Astrocyte of the spinal cord (primary cell): ENCODE measurements at places on chromosomes 11 and 22.
A peak's percentile ranks its signal among the peaks of the same experiment; 100 is the strongest.

GRCh38 chr11:94722735-94723134, 45.4 kb upstream of the AMOTL1 start:
- DNase-seq: no peak

GRCh38 chr22:32269316-32269715, 14.2 kb upstream of the SLC5A4 start:
- no peak for DNase-seq

- DNase-seq: peak; percentile 100
Observed at GRCh38 chr11:66970807-66971442, 4.2 kb upstream of the C11orf86 start.

DNA sequence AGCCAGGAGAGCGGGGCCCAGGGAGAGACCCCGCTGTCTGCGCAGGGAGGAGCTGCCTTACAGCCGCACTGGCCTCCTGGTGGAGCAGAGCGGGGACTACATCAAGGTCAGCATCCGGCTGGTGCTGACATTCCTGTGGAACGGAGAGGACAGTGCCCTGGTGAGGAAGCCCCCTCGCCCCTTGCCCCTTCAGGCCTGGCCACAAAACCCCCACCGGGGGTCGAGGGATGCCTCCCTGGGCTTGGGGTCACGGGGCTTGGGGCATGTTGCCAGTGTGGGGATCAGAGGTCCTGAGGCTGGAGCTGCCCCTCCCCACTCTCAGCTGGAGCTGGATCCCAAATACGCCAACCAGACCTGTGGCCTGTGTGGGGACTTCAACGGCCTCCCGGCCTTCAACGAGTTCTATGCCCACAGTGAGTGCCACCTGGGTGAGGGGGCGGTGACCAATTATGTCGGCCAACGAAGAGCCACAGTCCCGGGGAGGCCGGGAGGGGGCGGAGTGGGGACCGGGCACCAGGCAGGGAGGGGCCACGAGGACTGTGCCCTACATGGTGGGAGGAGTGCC, 4.2 kb downstream of the MUC5B start:
- no peak for DNase-seq

DNA sequence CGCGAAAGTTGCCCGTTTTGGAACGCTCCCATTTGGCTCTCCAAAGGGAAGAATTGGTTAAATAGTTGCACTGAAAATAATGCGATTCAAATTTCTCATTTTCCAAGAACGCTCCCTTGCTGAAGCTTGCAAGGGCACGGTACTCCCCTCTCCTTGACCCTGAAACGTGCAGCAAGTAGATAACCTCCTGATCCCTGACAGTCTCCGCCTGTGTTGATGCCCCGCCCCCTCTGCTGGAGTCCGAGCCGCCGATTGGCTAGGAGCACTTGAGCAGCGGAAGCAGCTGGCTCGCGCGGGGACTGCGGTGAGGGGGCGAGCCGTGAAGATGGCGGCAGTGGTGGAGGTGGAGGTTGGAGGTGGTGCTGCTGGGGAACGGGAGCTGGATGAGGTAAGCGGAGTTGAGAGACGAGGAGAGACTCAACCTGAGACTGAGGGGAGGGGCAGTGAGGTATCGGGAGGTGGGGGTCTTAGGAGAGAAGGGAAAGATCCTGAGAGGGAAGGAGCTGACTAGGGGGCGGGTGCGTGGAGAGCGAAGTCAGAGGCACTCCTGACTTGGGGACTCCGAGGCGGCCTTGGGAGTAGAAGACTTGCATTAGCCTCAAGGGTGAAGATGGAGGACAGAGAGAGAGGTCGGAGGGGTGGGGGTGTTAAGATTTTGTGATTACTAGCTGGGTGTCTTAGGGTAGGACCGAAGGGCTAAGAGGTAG, at the start of gene RNF121:
Gene RNF121, plus strand, starts transcription at position 310 of the 707 bp plus-strand sequence. Its CDS starts 16 bp downstream, at position 326.
- peak; percentile 97 for DNase-seq

DNA sequence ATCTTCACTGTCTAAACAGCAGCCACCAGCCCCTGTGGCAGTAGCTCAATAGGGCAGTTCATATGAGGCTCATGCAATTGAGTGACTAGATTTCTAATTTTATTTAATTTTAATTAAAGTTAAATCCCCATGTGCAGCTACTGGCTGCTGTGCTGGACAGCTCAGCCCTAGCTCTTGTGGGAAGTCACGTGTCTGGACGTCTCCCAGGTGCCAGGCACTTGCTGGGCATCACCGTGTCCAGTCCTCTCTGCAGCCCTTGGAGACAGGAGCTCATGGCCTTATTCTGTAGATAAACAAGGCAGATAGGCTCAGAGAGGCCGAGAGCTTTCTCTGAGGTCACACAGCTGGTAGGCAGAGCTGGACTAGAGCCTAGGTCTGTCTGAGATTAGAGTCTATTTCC, 95.0 kb downstream of the ARHGAP8 start:
- DNase-seq: no peak

- DNase-seq: peak; percentile 10
Observed at GRCh38 chr11:110529043-110529442, 99.3 kb downstream of the FDX1 start.

- DNase-seq: no peak
Observed at GRCh38 chr22:43274595-43275240, 68.5 kb downstream of the SCUBE1 start.

GRCh38 chr11:44971185-44971584, 20.5 kb upstream of the TP53I11 start:
- no peak for DNase-seq

DNA sequence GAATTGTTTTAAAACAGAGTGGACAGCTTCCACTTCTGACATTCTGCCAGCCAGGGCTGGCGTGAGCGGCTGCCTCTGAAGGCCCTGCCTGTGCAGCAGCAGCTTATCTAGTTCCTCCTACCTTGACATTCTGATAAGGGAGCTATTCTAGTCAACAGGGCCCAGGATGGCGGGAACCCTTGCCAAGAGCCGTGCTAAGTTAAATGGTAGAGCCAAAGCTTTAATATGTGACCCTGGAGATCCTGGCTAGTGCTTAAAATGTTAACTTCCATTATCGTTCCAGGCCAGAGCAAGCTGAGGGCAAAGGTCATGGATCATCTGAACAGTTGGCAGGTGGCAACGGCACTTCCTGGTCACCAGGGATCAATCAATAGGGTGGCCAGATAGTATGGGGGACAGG, 3.5 kb downstream of the KCNJ5 start:
- DNase-seq: no peak

GRCh38 chr11:64007629-64008282, 21.5 kb downstream of the OTUB1 start:
- no peak for DNase-seq

DNA sequence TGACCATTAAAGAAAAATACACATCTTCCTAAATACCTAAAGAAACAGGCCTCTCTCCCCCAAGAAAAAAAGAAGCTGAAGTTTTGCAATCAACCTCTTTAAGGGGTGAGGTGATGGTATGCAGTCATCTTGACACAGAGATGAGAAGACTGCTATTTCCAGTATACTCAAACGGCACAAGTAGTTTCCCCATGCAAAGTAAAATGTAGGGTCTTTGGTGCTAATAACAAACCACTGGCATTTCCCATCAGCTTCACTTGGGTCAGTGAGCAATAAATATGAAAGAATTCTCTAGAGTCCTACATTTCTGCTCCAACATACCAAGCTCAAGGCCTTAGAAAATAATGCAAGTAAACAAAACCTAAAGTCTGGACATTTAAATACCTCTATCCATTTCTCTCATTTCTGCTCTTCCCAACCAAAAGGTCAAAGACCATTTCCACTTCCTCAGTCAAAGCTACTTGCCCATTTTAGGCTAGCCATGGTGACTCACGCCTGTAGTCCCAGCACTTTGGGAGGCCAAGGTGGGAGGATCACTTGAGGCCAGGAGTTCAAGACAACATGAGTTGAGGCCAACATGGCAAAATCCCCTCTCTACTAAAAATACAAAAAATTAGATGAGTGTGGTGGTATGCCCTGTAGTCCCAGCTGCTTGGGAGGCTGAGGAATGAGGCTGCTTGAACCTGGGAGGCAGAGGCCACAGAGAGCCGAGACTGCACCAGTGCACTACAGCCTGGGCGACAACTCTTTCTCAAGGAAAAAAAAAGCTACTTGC, 39.5 kb upstream of the CHRNA10 start:
- DNase-seq: peak; percentile 27

- no peak for DNase-seq
Observed at GRCh38 chr22:21779444-21779843, 43.9 kb upstream of the YPEL1 start.

GRCh38 chr11:134069426-134070341, 812 bp downstream of the JAM3 start:
- DNase-seq: peak; percentile 22

GRCh38 chr11:383431-383830, 10.6 kb upstream of the PKP3 start:
- DNase-seq: no peak

DNA sequence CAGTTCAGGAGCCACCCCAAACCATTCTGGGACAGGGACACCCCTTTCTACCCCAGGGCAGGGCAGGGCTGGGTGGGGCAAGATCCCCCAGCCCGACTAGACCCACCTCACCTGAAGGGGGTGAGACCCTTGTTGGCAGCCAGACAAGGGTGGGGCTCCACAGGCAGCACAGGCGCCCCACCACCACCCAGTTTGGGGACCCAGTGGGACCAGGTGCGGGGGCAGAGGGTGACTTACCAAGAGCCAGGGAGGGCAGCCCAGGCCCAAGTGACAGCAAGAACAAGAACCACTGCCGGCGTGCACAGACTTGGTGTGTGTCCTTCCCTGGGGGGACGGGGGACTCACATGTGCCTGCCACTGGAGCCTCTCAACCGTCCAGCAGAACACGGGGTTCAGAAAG, 2.2 kb downstream of the ADM2 start:
- no peak for DNase-seq

DNA sequence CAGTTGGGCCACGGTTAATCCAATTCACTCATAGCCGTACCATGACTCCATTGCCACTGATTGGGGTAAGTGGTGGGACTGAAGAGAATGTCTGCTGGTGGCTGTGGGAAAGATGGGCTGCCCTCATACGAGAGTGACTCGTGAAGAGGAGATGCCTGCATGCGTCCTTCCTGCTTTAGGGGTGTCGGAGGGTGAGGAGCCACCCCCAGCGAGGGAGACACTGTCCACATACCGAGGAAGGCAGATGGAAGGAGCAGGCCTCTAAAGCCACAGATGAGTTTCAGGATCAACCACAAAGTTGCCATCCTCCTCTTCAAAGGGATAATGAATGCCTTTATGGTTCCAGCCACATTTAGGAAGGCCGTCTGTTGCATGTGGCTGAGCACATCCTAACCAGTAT, 83.2 kb downstream of the GRIK4 start:
- DNase-seq: no peak

DNA sequence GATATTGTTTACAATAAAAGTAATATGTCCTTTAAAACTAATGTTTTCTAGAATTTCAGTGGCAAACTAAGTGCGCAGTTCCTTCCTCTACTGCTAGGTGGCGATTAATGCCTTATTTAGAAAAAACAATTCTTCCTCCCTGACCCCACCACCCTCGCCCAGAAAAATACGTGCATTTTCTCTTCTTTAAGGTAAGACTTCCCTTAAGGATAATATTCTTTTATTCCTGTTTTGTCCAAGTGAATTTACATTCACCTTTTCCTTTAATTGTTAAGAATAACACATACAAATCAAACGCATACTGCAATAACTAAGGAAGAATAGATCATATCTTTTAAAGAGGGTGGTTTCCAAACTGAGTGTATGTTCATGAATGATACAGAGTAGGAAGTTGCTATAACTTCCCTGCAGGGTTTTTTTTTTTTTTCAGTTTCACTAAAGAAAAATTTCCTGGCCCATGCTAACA, 17.0 kb upstream of the PSMA1 start:
- DNase-seq: peak; percentile 33

DNA sequence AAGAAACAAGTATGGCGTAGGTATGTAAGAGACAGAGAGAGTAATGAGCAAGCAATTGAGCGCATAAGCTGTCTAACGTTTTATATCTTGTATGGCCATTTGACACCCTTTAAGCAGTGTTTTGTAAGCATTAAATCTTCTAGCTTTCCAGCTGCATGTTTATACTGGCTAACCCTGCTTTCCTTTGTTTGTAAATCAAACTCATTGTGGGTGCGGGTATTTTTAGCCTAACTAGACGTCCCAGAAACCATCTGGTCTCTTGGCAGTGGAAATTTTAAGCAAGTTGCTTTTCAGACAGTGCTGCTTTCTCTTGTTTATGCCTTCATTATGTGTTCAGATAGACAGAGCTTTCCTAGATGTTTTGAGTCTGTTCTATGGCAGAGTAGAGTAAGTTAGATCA, 73.5 kb downstream of the RNF169 start:
- DNase-seq: peak; percentile 80

DNA sequence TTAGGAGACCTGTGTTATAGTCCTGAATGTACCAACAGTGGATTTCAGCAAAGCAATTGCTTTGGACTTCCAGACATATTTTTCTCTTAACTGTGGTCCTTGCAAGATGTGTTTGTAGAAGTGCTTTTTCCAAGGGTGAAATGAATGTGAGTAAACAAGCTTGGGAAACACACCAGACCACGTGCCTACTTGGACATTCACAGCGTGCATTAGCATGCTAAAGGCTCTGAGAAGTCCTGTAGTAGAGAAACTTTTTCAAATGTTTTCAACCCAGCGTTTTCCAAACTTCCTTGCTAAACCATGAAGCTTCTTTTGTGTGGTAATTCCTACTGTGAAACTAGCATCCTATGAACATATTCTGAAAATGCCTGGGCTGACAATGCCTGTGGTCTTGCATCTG, 91.2 kb upstream of the DBX1 start:
- no peak for DNase-seq

DNA sequence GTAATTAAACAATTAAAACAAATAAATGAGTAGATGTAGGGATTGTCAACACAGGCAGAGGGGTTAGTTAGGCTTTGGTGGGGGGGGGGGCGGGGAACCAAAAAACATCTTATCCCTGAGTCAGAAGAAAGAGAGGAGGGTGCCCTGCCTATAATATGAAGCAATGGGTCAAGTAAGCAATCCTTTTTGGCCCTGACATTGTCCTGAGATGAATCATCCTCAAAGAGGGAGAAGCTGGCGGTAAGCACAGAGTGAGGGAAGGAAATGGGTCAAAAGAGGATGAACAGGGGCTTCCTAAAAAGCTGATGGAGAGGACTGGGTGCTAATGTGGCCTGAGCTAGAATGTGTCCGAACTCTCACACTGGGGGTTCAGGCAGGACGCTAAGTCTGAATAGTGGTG, 4.7 kb downstream of the OLFML1 start:
- peak; percentile 7 for DNase-seq

- DNase-seq: peak; percentile 3
Observed at GRCh38 chr11:92473736-92474135, 249.1 kb downstream of the FAT3 start.

GRCh38 chr11:123590296-123590912, 64.0 kb downstream of the SCN3B start:
- peak; percentile 52 for DNase-seq

DNA sequence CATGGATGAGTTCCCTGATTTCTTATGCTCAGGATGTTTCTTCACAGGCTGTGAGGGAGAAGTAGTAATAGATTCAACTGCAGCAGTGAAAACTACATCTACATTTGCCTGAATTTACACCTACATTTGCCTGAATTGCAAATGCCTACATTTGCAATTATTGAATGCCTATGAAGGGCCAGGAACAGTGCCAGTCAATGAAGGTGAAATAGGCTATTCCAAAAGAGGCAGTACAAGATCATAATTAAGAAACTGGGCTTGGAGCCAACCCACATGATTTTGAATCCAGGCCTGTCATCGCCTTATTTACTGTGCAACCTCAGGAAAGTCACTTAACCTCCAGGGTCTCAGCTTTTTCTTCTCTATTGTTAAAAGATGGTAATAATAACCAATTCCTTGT, 1353.3 kb downstream of the FAM181B start:
- no peak for DNase-seq

GRCh38 chr11:122267602-122268001, 151.6 kb upstream of the BLID start:
- DNase-seq: peak; percentile 26

- DNase-seq: no peak
Observed at GRCh38 chr11:65927904-65928397, 8.7 kb downstream of the DRAP1 start.
